ENCODE measurements at places on chromosomes 1 and 21.

DNA sequence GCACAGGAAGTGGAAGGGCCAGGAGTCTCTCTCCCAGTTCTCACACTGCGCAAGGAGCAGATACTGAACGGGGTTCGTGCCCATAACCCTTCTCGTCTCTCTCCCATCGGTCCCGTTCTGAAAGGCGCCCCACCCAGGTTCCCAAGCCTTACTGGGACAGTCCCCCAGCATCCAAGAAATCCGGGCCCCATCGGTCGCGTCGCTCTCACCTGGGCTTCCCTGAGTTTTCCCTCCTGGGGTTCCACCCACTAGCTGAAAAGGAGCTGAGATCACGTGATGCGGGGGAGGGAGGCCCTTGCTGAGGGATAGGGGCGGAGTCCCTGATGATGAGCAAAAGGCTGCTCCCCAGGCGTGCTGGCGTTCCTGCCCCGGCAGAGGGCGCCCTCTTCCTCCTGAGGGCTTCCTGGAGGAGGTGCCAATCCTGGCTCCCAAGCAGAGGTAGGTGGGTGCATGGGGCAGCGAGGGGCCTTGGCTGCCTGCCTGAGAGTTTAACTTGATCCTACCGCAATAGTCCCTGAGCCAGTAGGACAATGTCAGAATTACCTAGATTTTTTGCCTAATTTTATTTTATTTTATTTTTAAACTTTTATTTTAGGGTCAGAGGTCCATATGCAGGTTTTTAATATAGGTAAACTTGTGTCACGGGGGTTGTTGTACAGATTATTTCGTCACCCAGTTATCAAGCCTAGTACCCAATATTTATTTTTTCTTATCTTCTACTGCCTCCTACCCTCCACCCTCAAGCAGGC lies at the start of gene SPOCD1:
TSS of gene SPOCD1 (minus strand) at position 271 of the 749 bp plus-strand sequence. CDS start 689 bp downstream, outside the sequence.
- DNase-seq: peak; percentile 52

DNA sequence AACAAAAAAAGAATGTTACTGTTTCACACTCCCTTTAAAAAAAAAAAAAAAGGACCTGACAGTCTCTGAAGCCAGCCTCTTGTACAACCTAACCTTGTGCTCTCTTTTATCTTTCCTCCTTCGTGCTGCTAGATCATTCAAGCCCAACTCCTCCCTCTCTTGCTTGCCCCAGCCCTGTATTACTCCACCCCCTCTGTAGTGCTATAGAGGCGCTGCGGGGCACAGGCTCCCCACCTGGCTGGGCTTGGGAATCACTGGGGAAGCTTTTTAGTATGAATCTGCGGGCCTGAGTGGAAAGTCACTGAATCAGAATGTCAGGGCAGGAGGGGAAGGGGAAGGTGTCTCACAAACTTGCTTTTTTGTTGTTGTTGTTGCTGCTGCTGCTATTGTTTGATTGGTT lies 383.7 kb upstream of the CAMK1G start:
- DNase-seq: no peak

DNA sequence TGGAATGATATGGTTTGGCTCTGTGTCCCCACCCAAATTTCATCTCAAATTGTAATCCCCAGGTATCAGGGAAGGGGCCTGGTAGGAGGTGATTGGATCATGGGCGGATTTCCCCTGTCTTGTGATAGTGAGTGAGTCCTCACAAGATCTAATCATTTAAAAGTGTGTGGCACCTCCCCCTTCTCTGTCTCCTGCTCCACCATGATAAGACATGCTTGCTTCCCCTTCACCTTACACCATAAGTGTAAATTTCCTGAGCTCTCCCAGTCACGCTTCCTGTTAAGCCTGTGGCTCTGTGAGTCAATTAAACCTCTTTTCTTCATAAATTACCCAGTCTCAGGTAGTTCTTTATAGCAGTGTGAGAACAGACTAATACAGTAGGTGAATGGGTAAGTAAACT lies 109.3 kb downstream of the DMRTB1 start:
- DNase-seq: no peak

GRCh38 chr1:2974701-2975301 lies 46.5 kb upstream of the ACTRT2 start:
- no peak for DNase-seq

GRCh38 chr1:219514728-219515127 lies 98.2 kb downstream of the ZC3H11B start:
- no peak for DNase-seq

GRCh38 chr1:10773851-10774614 lies 22.4 kb downstream of the CASZ1 start:
- DNase-seq: no peak

GRCh38 chr1:204448991-204449677 lies 37.5 kb upstream of the PPP1R15B start:
- DNase-seq: no peak

DNA sequence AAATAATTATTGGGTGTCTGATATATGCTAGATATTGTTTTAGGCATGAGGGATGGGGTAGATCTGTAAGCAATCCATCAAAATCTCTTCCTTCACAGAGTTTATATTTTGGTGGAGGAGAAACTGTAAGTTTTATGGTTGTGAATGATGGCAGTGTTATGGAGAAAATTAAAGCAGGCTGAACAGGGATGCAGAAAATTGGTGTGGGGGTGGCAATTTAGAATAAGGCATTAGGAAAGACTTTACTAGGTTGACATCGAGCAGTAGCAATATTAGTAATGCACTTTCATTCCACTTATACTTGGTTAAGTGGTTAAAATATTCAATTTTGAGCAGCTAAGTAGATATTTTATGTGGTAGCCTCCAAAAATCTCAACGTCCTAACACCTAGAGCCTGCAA lies 261.1 kb upstream of the SNX7 start:
- DNase-seq: no peak

- no peak for DNase-seq
These were observed 118.3 kb upstream of the CYYR1 start for GRCh38 chr21:26691416-26691815.

DNA sequence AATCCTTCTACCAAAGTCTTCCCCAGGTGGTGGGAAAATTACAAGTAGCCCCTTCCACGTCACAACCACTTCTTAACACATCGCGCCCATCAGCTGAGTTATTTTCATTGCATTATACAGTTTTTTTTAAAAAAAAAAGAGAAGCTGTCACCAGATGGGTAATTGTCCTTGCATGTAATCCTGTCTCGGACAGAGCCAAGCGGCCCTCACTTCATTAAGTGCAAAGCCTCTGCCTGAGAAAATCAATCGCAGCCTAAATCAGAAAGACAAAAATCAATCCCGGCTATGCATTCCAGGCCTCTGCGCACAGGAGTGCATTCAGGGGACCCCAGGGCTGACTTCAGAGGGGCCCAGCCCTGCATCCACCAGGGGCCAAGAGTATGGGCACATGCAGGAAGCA lies 538.9 kb downstream of the NPHP4 start:
- no peak for DNase-seq

GRCh38 chr21:46253610-46254124 lies 25.1 kb upstream of the LSS start:
- no peak for DNase-seq

DNA sequence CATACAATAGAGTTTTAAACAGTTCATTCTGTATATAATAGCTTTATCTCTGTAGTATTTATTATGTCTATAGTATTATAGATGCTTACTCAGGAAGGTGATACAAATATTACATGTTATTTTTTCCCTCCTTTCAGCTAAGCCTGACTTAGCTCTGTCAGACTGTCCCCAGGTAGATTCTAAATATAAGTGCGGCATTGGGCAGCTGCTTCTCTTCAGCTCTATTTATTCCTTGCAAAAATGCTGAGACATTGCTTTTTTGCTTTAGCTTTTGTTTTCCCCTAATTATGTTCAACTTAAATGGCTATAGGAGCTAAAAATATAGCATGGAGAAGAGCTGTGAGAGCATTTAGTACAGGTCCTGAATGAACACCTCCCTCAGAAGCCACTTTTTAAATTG lies 203.2 kb upstream of the BEND5 start:
- no peak for DNase-seq

DNA sequence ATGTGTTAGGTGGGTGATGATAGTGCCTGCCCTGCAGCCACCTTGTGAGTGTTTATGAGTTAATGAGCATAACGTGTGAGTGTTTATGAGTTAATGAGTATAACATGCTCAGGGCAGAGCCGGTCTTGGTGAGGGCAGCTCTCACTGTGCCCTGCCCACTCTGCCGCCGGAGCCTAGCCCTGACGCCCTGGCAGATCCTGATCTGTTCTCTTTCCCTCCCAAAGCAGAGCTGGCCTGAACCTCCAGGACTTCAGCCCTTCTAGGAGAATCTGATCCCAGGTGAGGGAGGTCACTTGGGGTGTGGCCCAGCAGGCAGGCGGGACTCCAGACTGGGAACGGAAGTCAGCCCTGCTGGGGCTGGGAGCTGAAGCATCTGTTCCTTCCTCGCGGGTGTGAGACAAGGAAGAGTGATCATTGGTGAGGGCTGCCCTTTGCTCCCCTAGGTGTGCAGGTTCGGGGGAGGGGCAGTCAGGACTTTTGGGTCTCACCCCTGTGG lies 5.7 kb downstream of the FBLIM1 start:
- no peak for DNase-seq

- no peak for DNase-seq
These were observed 232.5 kb downstream of the NCAM2 start for GRCh38 chr21:21230672-21231071.

GRCh38 chr1:230122366-230123279 lies 55.6 kb downstream of the GALNT2 start:
- no peak for DNase-seq

DNA sequence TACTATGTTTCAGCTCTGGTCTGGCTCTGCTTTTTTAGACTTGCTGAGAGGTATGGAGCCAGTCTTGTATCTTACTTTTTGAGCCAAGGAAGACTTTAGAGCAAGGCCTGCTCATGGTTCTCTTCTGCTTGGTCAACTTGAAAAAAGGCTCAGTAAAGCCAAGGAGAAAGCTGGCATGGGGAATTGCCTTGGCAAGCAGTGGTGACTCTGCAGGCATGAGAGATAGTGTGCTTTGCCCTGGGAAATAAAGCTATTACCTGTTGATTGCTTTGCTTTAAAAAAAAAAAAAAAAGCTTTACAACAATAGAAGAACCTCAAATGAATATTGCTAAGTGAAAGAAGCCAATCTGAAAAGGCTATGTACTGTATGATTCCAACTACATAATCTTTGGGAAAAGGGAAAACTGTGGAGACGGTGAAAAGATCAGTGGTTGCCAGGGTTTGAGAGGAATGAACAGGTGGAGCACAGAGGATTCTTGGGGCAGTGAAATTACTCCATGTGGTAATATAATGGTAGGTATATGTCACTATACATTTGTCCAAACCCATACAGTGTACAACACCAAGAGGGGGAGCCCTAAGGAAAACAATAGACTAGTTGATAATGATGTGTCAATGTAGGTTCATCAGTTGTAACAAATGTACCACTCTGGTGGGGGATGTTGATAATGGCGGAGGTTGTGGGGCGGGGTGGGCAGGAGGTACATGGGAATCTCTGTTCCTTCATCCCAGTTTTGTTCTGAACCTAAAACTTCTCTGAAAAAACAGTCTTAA lies 87.6 kb downstream of the HMCN1 start:
- DNase-seq: no peak

- no peak for DNase-seq
These were observed 39.3 kb downstream of the PLPPR5 start for GRCh38 chr1:98965394-98965793.

GRCh38 chr21:25283720-25284119 lies 323.6 kb downstream of the MRPL39 start:
- DNase-seq: no peak

- DNase-seq: peak; percentile 79
These were observed 162.8 kb upstream of the IVNS1ABP start for GRCh38 chr1:185479796-185480195.

DNA sequence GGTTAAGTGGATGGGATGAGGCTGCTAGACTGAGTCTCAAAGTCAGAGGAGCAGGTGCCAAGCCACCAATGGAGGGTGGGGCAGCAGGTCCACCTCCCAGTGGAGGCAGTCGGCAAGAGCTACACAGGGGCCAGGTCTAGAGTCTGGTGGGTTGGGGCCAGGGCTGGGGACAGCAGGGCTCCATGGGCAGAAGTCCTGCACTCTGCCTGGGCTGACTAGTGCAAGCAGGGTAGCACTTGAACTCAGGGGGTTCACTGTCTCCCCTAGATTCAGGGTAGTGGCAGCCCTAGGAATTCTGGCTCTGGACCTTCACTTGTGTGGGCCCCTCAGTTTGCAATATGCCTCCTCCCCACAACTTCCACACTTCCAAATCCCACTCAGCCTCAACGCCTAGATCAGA lies 66.2 kb downstream of the SYT6 start:
- no peak for DNase-seq

GRCh38 chr1:25623007-25623406 lies 6.4 kb downstream of the MAN1C1 start:
- no peak for DNase-seq

DNA sequence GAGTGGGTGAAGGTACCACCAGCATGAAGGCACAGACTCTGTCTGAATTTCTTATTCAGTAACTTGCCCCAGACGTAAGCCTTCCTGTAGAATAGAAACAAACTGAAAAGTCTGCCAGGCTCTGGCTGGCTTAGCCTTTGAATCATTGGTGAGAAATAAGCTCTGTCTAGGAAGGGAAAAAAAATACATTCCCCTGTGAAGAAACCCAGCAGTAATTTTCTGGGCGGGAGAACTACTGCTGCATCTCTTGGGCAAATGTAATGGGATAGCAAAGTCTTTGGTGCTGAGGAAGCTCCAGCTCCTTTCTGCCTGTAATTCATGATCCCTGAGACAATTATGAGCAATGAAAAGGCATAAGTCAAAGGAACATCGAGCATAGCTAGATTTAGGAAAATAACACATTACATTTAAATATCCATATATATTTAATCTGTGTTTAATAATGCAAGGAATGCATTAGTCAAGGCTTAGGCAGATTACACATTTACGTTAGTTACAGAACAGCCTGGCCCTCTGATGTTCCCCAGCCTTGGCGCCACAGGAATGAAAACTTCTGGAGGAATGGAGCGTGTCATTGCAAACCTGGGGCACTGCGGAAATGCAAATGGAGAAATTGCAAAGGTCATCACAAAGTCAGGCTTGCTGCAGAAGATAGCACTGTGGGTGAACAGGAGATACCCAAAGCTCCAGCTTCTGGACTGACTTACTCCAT lies 216.3 kb upstream of the CAMK1G start:
- no peak for DNase-seq

DNA sequence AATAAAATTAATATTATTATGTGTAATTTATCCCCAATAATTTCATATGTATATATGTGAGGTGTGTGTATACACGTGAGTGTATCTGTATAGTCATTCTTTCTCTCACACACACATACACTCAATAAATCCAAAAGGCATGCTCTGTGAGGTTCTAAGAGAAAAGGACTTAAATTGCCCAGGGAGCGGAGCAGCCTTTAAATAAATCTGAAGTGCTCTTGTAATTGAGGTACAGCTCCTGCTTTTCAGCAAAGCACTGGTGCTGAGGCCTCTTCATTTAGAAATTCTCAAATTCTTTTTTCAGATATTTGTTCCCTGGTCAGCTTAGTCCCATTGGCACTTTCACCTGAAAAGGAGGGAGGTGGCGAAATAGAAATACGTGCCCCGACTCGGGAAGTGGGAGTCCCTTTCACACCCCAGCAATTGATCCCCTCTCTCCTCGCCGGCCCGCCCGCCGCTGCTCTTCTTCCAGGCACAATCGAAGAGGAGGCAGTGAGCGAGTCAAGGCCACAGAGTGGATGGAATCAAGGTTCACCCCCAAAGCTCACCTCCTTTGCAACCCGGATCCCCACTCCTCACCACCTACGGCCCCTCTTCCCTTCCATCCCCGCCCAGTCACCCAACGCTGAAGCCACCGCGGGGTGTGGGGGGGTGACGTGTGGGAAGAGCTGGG lies 944 bp downstream of the PLPPR5 start:
- no peak for DNase-seq

Measured in retina (tissue), 1 donor.